ENCODE measurements at places on chromosomes 5 and 9.

DNA sequence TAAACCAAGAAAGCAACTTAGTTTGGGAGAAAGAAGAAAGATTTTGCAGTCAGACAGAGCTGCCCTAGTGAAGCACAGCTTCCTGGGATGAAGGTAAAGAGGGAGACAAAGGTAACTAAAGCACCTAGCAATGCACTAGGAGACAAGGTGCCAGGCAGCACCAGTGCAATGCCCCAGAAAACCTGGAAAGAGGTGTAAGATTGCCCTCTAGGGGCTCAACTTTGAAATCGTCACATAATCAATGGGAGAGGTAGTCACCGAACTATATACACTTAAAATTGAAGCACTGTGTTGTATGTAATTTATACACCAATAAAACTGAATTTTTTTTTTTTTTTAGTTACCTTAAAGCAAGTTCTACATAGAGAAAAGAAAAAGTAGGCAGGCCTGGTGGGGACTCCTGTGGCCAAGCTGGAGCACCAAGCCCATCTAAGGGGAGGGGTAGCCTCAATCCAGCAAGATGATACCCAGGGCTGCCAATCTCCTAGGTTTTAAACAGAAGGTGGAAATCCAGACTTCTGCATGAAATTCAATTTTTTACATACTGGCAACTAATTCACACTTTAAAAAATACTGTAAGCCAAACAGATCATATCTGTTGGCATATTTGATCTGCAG, 48.2 kb downstream of the CDK5RAP2 start:
- DNase-seq: no peak

- no peak for DNase-seq
Measured at GRCh38 chr5:171617817-171618591, 167.6 kb upstream of the SMIM23 start.

DNA sequence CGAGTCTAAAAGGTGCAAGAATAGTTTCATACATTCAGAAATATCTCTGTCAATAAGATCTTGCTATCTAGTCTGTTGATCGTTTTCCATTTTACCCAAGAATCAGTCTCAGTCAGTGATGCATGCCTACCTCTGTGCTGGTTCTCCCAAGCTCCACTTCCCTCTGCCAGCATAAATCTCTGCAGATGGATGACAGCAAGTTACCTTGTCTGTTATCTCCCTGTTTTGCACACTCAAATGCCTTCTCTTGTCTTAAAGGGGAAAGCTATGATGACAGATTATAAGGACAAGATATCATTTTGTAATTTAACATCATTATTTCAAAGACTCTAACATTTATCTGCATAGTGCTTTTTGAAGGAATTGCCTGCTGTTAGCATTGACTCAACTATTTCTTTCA, 802.1 kb upstream of the SEMA6A start:
- no peak for DNase-seq

GRCh38 chr5:173455599-173455957, 127.4 kb upstream of the STC2 start:
- no peak for DNase-seq

GRCh38 chr9:95107976-95108375, 209.5 kb downstream of the FANCC start:
- DNase-seq: no peak

- DNase-seq: no peak
Measured at GRCh38 chr5:177507596-177508220, 1.9 kb downstream of the DOK3 start.

DNA sequence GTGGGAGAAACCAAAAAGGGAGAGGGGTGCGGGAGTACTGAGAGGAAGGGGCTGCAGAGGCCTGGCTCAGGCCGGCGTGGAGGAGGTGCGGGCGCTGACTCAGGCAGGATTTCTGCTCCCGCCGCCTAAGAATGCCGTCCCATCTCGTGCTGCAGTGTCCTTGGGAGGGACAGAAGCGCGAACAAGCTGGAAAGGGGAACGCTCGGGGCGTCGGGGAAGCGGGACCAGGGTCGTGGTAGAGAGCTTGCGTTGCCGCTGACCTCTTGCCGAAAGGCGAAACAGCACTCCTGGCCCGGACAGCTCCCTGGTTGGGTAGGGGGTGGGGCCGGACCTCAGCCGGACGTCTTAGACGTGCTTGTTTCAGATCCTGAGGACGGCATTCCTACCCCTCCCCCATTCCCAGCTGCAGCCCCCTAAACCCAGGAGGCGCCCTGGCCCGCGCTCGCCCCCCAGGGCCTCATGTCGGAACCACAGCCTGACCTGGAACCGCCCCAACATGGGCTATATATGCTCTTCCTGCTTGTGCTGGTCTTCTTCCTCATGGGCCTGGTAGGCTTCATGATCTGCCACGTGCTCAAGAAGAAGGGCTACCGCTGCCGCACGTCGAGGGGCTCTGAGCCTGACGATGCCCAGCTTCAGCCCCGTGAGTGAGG, 1.1 kb downstream of the RELL2 start:
- peak; percentile 63 for DNase-seq
